ENCODE measurements at places on chromosomes 6 and 20. TPM values are rescaled to one million over a fixed set of nuclear protein-coding genes. Genes with fewer than 3 reads are reported as not detected.

DNA sequence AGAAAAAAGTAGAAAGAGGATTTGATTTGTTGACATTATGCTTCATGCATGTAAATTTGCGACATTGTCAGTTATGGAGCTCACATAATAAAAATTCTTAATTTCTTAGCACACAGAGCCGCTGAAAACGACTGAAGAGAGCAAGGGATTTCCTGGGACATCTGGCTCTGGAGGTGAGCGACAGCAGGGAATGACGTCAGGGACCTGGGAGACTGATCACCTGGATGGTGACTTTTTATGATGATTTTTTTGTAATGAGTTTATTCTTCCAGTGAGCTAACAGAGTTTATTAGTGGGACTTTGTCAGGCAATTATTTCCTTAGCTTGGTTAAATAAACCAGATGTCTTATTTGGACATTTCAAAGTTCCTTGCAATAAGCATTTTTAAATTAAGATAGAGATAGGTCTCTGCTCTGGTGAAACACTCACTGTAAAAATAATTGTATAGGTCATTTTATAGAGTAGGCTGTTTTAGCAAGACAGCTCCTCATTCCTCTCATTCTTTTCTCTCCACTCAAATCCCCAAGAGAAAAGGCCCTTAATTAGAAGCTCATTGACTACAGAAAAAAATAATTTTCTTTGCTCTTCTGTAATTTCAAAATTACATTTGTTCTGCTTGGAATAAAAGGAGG, 19.4 kb downstream of the TMEM200A start:
- no peak for DNase-seq

Gene MCCD1
- not detected for total RNA-seq

DNA sequence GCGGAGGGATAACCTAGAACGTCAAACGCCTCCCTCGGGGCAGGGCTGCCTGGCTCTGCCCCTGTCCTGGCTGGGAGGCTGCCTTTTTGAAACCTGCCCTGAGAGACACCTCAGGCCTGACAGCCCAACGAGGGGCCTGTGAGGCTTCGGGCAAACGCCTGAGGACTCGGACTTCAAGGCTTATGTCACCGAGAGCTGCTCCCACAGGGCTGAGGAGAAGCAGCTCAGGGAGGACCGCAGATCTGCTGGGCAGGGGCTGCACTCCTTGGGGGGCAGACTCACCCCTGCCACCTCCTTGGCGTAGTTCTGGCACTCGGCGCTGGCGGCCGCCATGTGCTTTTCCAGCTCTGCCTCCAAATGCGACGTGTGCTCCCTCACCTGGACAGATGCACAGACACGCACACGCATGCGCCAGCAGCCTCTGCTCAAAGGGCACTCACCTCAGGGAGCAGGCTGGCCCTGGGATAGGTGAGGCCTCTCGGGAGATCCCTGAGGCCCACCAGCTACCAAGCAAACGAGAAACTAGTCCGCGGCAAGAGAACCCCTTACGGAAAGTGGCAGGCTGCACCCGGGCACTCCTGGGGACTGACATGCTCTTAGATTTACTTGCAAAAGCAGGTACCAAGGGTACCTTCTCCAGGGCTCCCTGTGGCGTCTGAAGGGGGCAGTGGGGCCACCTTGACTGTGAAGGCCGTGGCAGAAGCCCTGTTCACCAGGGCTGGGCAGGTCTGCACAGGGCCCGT, 49.6 kb downstream of the DSTN start:
- DNase-seq: no peak

GRCh38 chr20:59217173-59217572, 53.6 kb downstream of the ZNF831 start:
- no peak for DNase-seq

Gene HTR1E
- total RNA-seq: not detected

Gene CST4
- 0.42 TPM for total RNA-seq

- DNase-seq: peak; percentile 53
These were observed 34.3 kb upstream of the ZBP1 start for GRCh38 chr20:57654363-57654997.

- DNase-seq: peak; percentile 62
These were observed at the start of gene C6orf47 for GRCh38 chr6:31660381-31661261. Gene C6orf47, minus strand, starts transcription at chr6:31660778. Its CDS starts 831 bp downstream, at chr6:31659947.

DNA sequence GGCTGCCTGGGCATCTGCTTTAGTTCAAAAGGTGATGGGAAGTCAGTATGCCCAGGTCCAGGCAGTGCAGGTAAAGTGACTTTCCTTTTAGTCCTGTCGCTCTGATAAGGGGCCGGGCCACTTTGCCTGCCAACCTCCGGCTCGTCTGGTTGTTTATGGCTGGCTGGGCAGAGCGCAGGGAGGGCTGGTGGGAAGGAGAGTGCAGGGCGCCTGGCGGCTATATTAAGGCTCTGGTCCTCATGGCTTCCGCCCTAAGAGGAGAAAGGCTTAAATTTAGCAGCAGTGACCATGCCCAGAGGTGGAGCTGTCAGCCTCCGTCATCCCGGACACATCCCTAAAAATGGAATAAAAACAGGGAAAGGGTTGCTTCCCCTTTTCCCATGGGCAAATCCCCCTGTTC, 14.6 kb downstream of the GATA5 start:
- no peak for DNase-seq

DNA sequence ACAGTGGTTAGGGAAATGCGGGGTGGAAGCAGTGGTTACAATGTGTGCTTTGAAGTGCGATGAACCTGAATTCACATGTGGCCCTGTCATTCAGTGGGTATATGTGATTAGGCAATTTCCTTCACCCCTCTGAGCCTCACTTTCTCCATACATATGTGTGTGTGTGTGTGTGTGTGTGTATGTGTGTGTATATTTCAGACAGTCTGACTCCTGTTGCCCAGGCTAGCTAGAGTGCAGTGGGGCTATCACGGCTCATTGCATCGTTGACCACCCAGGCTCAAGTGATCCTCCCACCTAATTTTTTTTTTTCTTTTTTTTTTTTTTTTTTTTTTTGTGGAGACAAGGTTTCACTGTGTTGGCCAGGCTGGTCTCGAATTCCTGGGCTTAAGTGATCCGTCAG, 6.3 kb downstream of the PPP1R14C start:
- no peak for DNase-seq

Gene WFDC10B
- not detected for total RNA-seq

Gene MDFI
- 2.1 TPM for total RNA-seq

Gene COL19A1
- 0.12 TPM for total RNA-seq

DNA sequence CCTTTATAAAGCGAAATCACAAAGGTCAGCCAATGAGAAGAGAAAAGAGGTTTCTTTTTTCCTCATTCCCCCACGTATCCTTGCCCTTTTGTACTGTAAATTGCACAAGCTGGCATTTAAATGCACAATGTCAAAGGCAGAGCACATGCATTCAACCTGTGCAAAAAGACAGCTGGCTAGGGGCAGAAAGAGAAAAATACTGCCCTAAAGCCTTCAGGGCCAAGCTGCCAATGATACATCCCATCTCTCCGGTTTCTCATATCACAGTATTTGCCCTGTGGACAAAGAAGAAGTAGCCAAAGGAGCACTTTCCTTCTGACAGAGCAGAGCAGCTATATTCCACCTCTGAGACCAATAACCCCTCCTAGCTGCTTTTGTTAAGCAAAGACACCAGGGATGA, 219.2 kb downstream of the TRDN start:
- no peak for DNase-seq

- no peak for DNase-seq
These were observed 3.2 kb upstream of the EEF1A2 start for GRCh38 chr20:63501818-63502670.

DNA sequence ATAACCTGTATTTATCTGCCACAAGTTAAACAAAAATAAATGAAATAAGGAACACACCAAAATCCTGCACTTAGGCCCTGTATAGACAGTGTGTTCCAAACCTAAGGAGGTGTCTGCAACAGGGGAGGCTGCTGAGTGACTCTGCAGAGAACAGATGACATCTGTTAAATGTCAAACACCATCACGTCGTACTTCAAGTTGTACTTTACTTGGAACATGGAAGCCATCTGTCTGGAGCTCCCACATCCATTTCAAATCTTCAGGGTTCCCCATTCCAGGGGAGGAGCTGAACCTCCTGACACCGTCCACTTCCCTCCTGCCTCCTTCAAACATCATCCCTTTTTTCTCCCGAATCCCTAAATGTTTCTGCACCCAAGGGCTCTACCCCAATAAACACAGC, 1.8 kb upstream of the MAP7 start:
- no peak for DNase-seq

DNA sequence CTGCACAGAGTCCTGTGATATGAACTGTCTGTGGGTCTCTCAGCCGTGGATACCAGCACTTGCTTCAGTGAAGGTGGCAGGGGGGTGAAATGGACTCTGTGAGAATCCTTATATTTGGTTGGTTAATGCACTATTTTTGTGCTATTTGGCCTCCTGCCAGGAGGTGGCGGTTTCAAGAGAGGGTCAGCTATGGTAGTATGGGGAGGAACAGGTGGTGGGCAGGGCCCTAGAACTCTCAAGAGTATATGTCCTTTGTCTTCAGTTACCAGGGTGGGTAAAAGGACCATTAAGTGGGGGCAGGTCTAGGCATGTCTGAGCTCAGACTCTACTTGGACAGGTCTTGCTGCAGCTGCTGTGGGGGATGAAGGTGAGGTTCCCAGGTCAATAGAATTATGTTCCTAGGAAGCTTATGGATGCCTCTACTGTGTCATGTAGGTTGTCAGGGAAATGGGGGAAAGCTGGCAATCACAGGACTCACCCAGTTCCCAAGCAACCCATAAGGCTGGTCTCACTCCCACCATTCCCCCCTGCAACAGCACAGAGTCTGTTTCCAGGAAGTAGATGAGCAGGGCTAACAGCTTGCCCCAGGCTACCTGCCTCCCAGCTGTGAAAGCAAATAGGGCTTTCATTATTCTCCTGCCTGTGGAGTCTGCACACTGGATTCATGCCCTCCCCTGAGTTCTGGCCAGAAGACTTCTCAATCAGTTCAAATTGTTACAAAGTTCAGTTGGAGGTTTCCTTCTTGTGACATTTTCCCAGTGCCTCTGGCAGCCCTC, 56.8 kb upstream of the PHIP start:
- no peak for DNase-seq

GRCh38 chr20:33400812-33401183, 521 bp downstream of the CDK5RAP1 start:
- no peak for DNase-seq

DNA sequence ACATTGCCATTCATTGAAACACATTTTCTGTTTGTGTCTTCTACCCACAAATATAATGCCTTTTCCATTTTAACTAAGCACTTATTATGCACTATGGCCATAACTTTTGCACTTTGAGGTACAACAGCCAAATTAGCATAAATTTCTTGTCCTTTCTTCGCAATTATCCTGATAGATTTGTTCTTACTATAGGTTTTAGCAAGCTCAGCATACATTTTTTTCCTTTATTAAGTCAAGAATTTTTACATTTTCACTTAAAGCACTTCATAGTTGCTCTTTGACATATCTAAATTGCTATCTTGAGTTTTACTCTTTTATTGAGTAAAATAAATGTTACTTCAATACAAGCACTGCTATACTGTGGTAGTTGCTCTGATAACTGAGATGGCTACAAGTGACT, 5.8 kb downstream of the DEFB114 start:
- DNase-seq: no peak

Gene MRPS10
- total RNA-seq: 84.4 TPM

Gene TMEM217
- not detected for total RNA-seq

- DNase-seq: no peak
These were observed 10.1 kb downstream of the TTPAL start for GRCh38 chr20:44485830-44486198.

Gene PHACTR3
- total RNA-seq: not detected

Gene LGSN
- 17.1 TPM for total RNA-seq

DNA sequence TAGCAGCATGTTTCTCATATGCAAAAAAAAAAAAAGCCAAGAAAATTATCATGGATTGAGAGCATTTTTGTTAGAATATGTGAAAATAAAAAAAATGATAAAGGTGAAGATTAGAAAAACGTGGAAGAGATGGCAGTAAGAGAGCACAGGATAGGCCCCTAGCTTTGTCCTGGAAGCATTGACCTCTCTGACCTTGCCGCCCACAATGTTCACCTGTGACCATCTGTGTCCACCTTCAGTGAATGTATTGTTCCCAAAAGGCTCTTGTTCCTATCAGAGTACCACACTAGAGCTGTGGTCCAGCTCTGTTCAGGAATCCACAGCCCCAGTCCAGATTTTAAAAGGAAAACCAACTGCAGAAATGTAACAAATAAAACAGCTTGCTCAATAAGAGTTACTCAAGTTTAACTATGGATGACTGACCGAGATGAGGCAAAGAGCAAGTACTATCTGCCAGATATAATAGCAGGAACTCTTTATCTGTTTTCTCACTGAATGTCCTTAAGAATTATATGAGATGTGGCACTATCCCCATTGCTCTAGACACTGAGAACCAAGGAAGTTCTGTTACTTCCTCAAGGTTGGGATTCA, 287.7 kb upstream of the STXBP5 start:
- no peak for DNase-seq

DNA sequence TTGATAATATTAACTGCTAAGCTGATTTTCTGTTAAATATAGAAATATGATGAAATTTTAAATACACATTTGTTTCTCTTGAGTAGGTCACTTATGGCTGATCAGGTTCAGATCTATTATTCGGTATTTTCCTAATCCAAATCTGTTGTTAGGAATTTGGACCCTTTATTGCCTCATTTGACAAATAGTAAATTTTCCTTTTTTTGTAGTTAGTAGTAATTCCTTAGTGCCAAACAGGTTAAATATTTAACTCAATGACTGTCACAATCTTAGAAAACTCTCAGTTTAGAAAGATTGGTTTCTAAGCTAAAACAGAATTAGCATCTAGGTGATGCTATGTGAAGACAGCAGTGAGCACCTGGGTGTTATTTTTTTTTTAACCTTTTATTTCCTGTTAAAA, 1598.9 kb downstream of the KHDRBS2 start:
- no peak for DNase-seq

GRCh38 chr6:33392595-33392948, 949 bp downstream of the KIFC1 start:
- DNase-seq: no peak

DNA sequence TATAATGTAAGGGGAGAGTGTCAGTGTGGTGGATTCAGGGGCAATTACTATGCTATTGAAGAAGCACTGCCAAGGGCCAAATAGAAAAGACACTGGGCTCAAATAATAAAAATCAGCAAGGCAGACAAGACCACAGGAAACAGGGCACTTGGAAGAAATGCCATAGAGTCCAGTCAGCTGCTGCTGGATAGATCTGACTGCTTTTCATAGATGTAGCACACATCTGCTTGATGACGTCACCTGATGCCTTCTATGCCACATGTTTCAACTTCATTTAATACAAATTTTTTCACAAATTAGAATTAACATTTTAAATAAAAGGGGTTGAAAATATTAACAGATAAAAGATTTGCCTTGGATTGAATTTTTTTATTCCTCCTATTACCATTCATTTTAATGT, 23.9 kb upstream of the AHI1 start:
- no peak for DNase-seq

Gene CDSN
- total RNA-seq: not detected

- no peak for DNase-seq
These were observed 372.1 kb downstream of the KIF16B start for GRCh38 chr20:16201191-16201590.

DNA sequence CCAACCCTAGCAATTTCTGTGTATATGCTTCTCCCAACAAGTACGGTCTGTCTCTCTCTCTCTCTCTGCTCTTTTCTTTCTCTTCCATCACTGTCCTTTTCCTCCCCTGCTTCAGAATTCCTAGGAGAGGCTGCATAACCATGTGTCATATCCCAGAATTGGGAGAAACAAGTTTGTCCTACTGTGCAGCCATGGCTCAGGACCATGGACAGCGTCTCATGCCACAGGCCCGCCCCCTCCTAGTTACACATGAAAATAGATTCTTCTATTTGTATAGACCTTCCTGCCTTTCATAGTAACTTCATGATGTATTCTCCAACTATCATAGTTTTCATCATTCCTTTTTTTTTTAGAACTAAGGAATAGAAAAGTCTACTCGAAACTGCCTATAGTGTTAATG, 98.0 kb downstream of the FNDC1 start:
- DNase-seq: no peak

- DNase-seq: no peak
These were observed 1.0 kb downstream of the PCIF1 start for GRCh38 chr20:45935416-45936046.
